ENCODE measurements at places on chromosomes 12 and 14.

DNA sequence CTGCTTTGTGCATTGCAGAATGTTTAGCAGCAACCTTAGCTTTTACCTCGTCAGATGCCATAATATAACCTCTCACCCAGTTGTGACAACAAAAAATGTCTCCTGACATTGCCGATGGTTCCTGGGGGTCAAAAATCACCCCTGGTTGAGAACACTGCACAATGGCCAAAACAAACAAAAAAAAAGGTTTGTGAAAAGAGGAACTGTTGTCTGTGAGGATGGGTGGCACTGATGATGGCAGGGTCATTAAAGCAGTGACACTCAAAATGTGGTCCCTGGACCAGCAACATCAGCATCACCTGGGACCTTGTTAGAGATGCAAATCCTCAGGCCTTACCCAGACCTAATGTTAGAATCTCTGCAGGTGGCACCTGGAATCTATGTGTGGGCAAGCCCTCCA lies 36.4 kb upstream of the METAP2 start:
- DNase-seq: no peak

- DNase-seq: no peak
Observed at GRCh38 chr12:69545081-69545480, 40.2 kb upstream of the CCT2 start.

DNA sequence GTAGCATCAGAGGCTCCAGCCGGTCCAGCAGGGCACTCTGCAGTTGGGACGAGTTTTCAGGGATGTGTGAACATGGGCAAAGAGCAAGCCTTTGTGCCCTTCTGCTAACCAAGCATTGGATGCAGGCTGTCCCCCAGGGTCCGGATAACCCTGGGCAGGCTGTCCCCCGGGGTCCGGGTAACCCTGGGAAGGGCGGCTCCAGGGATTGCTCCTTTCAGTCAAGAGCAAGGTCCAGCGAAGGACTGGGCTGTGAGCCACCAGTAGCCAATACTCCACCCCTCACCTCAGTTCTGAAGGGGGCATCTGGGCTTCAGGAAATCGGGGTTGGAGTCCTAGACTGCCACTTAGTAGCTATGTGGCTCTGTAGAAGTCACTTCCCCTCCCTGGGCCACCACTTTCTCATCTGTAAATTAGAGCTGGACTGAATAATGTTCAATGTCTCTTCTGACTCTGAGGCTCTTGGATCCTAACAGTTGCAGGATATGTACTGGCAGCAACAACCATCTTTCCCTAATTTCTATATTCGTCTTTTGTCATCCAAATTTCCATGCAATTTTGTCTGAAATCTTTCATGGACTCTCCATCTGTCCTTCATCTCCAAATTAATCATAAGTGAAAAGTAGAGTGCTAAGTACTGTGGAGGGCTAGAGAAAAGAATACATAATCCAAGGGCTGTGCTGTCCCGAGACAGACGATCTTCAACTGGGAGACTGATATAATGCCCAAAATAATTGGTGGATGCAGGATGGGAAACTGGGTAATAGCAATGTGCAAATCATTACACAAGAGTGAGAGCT lies 137.4 kb upstream of the NTF3 start:
- no peak for DNase-seq

- no peak for DNase-seq
Observed at GRCh38 chr14:104956290-104956890, 21.8 kb downstream of the AHNAK2 start.

- DNase-seq: no peak
Observed at GRCh38 chr12:7058850-7059395, 1.6 kb upstream of the C1S start.

Data from stimulated activated CD8-positive, alpha-beta memory T cell treated with anti-CD3 and anti-CD28 coated beads, Interleukin-12 subunit alpha, Interleukin-12 subunit beta, amount 100 ng/mL, for 4 hours (primary cell).